ENCODE measurements at places on chromosomes 5 and 9.

DNA sequence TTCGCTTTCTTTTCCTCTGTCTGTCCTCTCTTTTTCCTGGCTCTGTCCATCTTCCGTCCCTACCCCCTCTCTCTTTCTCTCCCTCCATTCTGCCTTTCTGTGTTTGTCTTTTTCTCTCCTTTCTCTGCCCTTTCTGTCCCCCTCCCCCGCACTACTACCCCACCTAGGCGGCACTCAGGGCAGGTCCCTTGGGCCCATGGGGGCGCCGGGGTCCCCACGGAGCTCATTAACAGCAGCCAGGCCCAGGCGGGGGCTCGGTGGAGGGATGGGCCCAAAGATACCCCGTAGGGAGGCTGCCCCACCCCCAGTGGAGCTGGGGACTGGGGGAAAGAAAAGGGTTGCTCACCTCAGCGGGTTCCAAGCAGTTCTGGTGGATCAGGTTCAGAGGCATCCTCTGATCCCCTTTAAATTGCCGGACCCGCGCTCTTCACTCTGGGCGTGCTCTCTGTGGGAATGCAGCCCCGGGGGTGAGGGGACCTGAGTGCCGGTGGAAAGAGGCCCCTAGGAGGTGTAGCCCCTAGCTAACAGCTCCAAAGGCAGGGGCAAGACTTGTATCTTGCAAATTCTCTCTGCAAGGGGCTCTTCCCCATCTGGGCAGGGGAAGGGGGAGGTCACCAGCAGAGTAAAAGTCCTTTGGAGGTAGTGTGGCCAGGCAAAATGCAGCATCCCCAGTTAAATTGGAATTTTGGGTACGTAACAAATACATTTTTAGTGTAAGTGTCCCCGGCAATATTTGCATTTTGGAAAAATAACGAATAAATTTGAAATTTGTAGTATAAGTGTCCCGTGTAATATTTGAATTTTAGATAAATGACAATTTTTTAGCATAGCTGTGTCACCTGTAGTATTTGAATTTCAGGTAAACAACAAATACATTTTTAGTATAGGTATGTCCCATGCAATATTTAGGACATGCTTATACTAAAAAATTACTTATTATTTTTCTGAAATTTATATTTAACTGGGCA, 7.4 kb downstream of the LHX2 start:
- no peak for DNase-seq

- no peak for DNase-seq
These were observed 30.1 kb upstream of the PDE8B start for GRCh38 chr5:77180167-77181081.

- no peak for DNase-seq
These were observed 195.8 kb downstream of the ERCC6L2 start for GRCh38 chr9:96071076-96071814.

DNA sequence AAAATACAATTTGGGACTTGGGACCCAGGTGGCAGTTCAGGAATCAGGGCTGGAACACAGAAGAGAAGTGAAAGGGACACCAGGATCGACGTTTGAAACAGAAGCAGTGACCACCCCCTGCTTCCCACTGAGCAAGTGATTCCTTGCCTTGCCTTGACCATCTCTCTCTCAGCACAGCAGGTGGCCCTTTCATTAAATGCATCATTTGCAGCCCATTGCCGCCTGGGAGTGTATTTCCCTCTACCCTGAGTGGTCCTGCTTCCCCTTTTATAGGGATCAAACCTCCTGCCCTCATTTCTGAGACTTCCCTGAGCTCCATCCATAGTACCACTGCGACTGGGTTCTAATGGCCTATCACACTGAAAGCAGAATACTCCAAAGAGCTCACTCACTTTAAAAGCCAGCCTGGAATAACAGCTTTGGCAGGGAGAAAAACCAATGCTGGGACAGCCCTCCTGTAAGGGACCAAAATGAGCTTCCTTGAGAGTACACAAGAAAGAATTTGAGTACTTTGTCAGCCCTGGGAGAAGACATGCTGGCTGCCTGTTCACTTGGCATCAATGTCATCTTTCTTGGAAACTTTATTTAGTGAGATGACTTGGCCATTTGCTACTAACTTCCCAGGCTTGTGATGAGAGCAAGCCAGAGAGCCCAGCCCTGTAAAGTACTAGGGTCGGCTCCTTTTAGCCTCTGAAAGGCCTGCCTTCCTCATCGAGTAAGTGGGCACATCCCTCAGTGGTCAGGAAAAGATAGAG, 149.7 kb downstream of the SLIT3 start:
- no peak for DNase-seq

DNA sequence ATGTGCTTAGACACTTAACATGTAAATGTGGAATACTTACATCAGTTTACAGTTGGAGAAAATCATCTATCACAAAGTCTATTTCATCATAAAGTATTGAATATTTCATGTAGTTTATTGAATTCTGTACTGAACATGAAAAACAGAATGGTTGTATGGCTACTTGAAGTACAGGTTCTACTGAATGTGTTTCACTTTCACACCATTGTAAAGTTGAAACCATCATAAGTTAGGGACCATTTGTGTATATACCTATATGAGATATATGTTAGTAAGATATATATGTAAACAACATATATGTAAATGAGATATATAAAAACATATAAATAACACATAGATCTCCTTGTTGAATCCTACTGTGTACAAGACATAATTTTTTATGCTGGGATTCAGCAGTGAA, 63.0 kb upstream of the TAF11L2 start:
- DNase-seq: no peak

DNA sequence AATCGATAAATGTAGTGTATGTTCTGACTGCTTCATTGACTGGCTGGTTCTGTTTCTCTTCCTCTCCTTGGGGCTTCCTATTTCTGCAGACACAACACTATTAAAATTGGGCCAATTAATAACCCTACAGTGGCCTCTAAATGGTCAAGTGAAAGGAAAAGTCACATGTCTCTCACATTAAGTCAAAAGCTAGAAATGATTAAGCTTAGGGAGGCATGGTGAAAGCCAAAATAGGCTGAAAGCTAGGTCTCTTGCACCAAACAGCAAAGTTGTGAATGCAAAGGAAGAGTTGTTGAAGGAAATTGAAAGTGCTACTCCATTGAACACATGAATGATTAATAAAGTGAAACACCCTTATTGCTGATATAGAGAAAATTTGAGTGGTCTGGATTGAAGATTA, 58.2 kb downstream of the CCNH start:
- no peak for DNase-seq

GRCh38 chr5:179209359-179210150, 135.7 kb downstream of the ADAMTS2 start:
- DNase-seq: no peak

- DNase-seq: no peak
These were observed 10.8 kb downstream of the KLF9 start for GRCh38 chr9:70403618-70404025.

GRCh38 chr9:131277910-131278701, 1.8 kb upstream of the FAM78A start:
- peak; percentile 35 for DNase-seq

DNA sequence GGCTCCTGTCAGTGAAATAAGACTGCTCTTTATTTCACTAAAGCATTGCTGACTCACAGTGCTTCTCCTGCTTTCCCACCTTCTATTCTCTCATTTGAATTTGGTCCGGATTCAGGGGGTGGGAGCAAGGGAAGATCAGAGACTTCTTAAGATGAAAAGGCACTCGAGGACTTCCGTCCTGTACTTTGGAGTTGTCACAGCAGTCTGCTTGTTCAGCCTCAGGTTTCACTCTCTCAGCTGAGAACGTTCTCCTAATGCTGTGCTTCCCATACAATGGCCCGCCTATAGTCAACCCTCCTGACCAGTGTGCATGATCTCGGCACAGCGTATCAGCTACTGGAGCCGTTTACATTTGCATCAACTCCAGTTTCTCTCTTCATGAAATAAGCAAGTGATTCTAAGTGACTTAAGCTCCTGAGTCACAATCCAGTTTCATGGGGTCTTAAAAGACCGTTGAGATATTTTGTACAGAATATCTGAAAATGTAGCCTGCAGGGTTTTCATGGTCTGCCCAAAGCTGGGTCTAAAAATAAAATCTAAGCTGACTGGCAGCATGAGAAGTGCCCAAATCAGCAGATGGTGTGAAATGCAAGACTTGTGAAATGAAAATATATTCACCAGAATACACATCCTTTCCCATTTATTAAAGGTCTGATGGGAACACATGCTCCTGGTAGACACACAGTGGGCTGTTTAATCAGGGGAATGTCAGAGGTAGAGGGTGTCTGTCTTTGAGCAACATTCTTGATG, 145.0 kb downstream of the ADCY2 start:
- no peak for DNase-seq

DNA sequence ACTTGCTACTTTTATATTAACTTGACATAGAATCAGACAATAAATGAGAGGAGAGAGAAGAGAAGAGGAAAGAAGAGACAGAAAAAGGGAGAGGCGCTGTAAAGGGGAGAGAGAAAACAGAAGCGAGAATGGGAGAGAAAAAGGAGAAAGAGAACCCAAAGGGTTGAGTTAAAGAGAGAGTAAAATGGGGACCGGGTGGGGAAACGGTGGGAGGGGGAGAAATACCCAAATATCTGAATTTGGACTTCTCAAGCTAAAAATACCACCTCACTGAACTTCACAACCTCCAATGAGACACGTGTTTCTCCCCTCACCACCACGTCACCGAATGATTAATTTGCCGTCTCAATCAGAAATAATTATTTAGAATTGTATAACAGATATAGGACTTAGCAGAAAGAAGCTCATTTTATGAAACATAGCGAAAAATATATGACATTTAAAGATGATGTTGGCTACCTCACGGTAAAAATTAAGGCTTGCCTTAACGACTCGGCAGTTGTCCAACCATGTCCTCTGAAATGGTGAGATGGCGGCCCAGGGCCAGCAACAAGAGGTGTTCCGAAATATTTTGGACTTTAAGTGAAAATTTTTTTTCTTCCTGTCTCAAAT, 204.1 kb downstream of the MEF2C start:
- no peak for DNase-seq

DNA sequence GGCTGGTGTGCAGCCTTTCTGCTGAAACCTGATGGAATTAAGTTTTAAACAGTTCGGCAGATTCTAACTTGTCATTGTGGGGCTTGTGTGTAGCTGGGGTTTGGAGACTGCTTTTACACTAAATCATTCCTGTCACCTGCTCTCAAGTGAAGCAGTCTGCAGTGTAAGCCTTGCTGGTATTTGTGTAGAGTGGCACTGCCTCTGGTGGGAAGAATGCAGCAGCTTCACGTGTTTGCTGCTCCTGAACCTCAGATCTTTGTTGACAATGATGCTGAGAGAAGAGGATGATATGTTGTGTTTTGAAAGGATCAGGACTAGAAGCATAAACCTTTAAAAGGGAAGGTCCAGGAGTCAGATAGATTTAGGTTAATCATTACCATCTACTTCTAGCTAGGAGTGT, 88.1 kb downstream of the KDM4C start:
- no peak for DNase-seq

- DNase-seq: no peak
These were observed 32.1 kb downstream of the MTMR12 start for GRCh38 chr5:32280656-32281081.

GRCh38 chr5:137433539-137433938, 65.6 kb downstream of the SPOCK1 start:
- no peak for DNase-seq

- no peak for DNase-seq
These were observed 33.2 kb upstream of the ASTN2 start for GRCh38 chr9:117448066-117448465.

GRCh38 chr5:137310051-137310730, 188.9 kb downstream of the SPOCK1 start:
- DNase-seq: no peak

- no peak for DNase-seq
These were observed 163.9 kb downstream of the ARRDC3 start for GRCh38 chr5:91219091-91219802.

DNA sequence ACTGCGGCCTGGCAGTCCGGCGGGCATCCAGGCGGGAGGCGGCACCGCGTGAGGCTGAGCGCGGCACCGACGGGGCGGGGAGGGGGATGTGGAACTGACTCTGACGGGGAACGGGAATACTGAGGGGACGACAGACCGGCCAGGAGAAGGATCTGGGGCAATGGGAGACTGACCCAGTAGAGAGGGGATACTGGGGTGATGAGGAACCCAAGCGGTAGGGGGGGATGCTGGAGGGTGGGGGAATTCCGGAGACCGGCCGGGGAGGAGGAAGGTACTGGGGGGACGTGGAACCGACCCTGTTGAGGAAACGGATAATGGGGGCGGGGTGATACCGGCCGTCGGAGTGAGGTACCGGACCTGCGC, 423 bp downstream of the IPPK start:
- peak; percentile 16 for DNase-seq

DNA sequence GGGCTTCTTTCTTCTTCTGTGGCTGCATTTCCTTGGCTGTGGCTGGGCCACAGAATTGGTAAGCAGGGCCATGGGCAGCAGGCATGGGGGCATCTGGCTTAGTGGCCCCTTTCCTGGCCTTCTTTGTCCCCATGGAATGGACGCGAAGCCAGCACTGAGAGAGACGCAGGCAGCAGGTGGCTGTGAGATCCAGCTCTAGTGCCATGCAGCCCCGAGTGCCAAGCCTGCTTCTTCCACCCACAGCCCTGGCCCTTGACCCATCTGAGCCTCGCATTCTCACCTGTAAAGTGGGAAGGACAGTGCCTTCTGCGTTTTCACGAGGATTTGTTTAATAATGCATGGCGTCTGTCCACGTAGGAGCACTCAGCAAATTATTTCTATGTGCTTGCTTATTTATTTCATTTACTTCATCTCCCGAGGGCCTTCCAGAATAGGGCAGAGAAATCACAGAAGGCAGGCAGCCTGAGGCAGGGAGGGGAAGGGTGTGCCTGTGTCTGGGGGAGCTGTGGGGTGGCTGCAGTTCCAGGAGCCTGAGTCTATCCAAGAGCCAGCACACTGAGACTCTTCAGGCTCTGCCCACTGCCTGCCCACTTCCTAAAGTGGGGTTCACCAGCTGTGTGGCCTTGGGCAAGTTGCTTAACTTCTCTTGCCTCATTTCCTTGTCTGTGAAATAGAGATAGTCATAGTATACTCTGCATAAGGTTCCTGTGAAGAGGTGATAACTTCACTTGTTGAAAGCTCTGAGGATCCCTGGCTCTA, 55.2 kb downstream of the NTNG2 start:
- DNase-seq: no peak

- DNase-seq: no peak
These were observed 1057.7 kb upstream of the DMAC1 start for GRCh38 chr9:8857068-8857925.

DNA sequence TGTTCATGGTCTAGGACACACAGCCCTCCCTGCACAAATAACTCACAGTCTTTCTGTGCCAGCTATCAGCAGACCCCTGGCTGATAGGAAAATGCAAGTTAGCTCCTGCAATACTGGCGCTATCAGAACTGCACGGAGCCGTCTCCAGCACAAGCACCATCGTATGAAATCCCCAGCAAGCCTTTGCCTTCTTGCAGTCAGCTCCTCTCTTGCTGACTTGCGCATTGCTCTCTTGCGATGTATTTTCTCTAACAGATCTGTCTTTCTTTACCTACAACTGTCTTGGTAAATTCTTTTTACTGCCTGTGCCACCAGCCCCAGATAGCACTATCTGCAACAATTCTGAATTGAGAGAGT, 25.1 kb upstream of the UGCG start:
- no peak for DNase-seq

Measured in stimulated activated CD4-positive, alpha-beta T cell treated with anti-CD3 and anti-CD28 coated beads, Interleukin-15, amount 100 ng/mL, for 1 hour (primary cell).